Mesangial cell (primary cell): ENCODE measurements at places on chromosomes 1 and 21. TPM values are rescaled to one million over a fixed set of nuclear protein-coding genes. Genes with fewer than 3 reads are reported as not detected.

RPS6KC1 gene
- total RNA-seq: 7.4 and 9.8 TPM in 2 replicates

SLC1A7 gene
- total RNA-seq: not detected in 2 replicates

DCST1 gene
- total RNA-seq: not detected in 2 replicates

CHD1L gene
- 12.8 and 23.3 TPM in 2 replicates for total RNA-seq

SPATA46 gene
- total RNA-seq: not detected in 2 replicates

RIT1 gene
- total RNA-seq: 13.9 and 22.4 TPM in 2 replicates

TMCO2 gene
- not detected in 2 replicates for total RNA-seq
